ENCODE measurements at places on chromosomes 4 and X. TPM values are rescaled to one million over a fixed set of nuclear protein-coding genes. Genes with fewer than 3 reads are reported as not detected.

The DGKK gene
- 0.41 TPM for total RNA-seq

The DMRTC1 gene
- total RNA-seq: not detected

The C1QTNF7 gene
- total RNA-seq: 0.18 TPM

The ZCCHC18 gene
- total RNA-seq: 0.46 TPM

The PF4V1 gene
- total RNA-seq: not detected

The RHOXF1 gene
- not detected for total RNA-seq

The MAGEA10 gene
- not detected for total RNA-seq

The SPATA4 gene
- total RNA-seq: 0.73 TPM

The CLNK gene
- total RNA-seq: 0.19 TPM

The MTMR1 gene
- 14.4 TPM for total RNA-seq

The USP46 gene
- total RNA-seq: 9.5 TPM

The PCYT1B gene
- 4.9 TPM for total RNA-seq

The PCSK1N gene
- total RNA-seq: 17.8 TPM

The ETDA gene
- total RNA-seq: not detected

The XAGE3 gene
- total RNA-seq: not detected

The COX7B2 gene
- total RNA-seq: not detected

The SCRG1 gene
- total RNA-seq: 5.3 TPM

The ABCG2 gene
- 0.54 TPM for total RNA-seq

The VSIG4 gene
- not detected for total RNA-seq

The ITM2A gene
- 3.7 TPM for total RNA-seq

The TMEM47 gene
- total RNA-seq: 15.9 TPM

The ACE2 gene
- total RNA-seq: not detected

The CLCN5 gene
- 40.7 TPM for total RNA-seq

The GEMIN8 gene
- 9.4 TPM for total RNA-seq

The DLG3 gene
- 27.6 TPM for total RNA-seq

The C4orf50 gene
- 0.46 TPM for total RNA-seq

The NKX3-2 gene
- total RNA-seq: 0.43 TPM

The CCDC149 gene
- total RNA-seq: 11.9 TPM

The MGARP gene
- not detected for total RNA-seq

The HS6ST2 gene
- total RNA-seq: 18.5 TPM

The RIBC1 gene
- 10.9 TPM for total RNA-seq

The MAGEA9B gene
- 0.21 TPM for total RNA-seq

The PDE6B gene
- 4.5 TPM for total RNA-seq

The BCLAF3 gene
- 28.7 TPM for total RNA-seq

The UBQLN2 gene
- 19.2 TPM for total RNA-seq

The CXCL9 gene
- not detected for total RNA-seq

The PORCN gene
- 16.1 TPM for total RNA-seq

The FAM9B gene
- total RNA-seq: not detected

The BEND2 gene
- not detected for total RNA-seq

The PAGE2 gene
- 3.5 TPM for total RNA-seq

The NDST3 gene
- total RNA-seq: 3.5 TPM

The MAPK10 gene
- 7.1 TPM for total RNA-seq

The CXCR3 gene
- 0.18 TPM for total RNA-seq

The TTC29 gene
- 0.36 TPM for total RNA-seq

The TRIM60 gene
- total RNA-seq: 0.13 TPM

The CCKAR gene
- 0.13 TPM for total RNA-seq

The ANXA3 gene
- total RNA-seq: 0.38 TPM

The AKAP4 gene
- not detected for total RNA-seq

The MAGEA4 gene
- not detected for total RNA-seq

Data from motor neuron (in vitro differentiated cells).